ENCODE measurements at places on chromosomes 11 and 22.

DNA sequence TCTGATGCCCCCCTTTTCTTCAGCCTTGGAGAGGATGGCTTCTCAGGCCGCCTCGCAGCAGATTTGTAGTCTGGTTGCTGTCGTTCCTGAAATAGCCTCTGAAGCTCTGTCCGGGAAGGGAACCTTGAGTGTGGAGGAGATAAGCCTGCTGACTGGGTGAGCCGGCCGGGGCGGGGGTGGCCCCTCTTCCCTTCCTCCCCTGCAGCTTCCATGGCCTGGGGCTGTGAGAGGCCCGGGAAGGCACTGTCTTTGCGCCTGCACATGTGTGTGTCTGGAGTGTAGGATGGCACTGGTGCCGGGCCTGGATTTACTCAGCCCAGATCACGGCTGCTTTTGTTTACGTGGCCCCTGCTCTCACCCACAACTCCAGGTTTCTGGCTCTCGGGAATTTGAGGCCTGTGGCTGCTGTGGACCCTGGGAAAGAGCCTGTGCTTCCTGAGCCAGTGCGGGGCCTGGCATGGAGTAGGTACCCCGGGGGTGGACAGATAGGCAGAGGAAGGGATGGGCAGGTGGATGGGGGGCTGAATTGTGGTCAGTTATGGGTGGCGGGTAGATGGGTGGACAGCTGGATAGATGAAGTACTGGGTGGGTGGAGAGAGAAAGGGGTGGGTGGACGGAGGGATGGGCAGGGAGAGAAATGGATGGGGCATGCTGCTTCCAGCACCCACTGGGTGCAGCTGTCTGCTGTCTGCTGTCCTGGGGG, 16.6 kb downstream of the KCNQ1 start:
- no peak for DNase-seq

DNA sequence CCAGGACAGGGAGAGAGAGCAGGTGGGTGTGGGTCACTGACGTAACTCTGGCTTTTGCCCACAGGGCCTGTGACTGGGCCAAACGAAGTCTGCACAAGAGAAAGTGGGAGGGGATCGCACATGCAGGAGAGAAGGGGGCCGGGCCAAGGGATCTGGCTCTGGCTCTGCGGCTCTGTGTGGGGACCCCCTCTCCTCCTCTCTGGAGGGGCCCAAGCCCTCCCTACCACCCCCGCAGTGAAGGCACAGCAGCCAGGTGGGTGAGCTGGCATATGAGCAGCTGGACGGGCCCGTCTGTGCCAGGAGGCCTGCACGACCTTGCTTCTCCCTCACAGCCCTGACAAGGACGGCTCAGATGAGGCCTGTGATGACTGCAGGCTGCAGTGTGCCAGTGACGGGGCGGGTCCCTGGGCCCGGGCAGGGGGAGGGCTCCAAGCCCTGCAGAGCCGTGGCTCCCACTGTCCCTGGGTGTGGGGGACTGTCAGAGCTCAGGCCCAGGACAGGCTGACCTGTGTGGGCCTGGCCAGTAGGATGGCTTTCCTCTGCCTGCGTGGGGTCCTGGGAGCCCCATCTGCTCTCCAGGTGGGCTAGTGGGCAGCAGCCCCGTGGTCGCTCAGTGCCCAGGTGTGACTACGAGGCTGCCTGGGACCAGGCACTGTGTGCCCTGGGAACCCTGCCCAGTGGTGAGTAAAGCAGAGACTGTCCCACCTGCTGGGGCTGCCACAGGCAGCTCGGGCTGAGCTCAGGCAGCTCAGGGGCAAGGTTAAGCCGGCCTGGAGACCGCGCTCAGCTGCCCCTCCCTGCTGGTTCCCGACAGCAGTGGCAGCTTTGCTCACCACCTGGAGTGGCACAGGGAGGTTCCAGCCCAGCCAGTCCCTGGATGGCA, 22.2 kb downstream of the MRGPRG start:
- no peak for DNase-seq

DNA sequence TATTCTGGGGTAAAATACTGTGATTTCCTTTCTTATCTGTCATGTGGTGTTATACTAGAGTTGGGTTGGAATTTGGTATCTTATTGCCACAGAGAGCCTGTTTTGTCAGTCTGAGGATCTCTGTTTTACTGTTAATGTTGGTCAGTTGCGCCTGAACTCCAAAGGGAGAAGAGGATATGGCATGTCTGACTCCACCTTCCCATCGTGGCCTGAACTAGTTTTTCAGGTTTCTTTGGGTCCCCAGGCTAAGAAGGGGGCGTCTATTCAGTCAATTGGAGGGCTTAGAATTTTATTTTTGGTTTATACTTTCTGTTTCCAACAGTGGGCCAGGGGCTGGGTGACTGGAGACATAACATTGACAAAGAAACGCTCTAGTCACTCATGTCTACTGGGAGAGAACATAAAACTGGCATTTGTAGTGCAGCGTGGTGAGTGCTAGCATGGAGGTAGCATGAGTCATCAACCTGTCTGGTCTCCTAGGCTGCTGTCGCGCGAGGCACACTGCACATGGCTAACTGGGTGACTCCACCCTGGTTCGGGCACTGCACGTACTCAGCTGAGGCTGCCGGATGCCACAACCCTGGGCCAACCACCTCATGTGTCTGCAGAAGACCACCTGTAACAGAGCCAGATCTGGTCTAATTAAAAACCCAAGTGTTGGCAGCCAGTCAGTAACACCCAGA, 120.1 kb upstream of the OR9Q1 start:
- DNase-seq: peak; percentile 28

- DNase-seq: no peak
These were observed 34.5 kb upstream of the ETS1 start for GRCh38 chr11:128621601-128622501.

DNA sequence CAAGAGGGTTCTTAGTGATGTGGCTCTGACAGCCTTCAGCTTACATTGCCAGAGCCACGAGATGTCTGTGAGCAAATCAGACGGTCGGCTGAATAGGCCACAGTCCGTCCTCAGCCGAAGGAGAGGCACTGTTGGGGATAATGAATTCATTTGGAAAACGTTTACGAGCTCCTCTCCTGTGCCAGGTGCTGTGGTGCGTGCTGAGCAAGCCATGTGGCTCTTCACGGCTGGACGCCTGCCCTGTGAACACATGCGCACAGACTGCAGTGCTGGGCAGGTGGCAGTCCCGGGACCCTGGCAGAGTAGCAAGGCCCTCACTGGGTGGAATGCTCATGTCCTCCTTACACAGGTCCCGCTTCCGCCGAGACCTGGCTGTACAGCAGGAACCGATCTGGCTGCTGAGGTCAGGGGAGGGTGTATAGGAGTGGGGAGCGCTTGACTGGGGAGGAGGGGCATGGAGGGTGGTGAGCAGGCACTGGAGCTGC, 6.8 kb downstream of the TBC1D22A start:
- no peak for DNase-seq

GRCh38 chr11:130389335-130389935, 39.0 kb downstream of the ADAMTS8 start:
- peak; percentile 6 for DNase-seq

GRCh38 chr11:77374611-77375031, 73.1 kb upstream of the GDPD4 start:
- no peak for DNase-seq

DNA sequence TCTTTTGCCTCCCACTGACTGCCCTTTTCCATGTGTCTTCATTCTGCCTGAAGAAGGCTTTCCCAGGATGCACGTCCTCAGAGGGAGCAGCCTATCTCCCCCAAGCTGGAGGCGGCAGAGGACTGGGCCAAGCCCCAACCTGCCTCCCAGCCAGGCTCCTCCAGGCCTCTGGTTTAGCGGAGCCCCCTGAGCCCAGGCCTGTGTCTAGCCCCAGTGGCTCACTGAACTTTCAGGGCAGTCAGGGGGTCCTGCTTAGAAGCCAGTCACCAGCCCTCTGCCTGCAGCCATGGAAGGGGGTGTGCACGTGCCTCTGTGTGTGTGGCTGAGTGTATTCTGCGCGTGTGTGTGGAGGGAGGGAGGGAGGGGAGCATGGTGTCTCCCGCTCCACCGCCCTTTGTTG, 10.4 kb upstream of the GRK2 start:
- no peak for DNase-seq

DNA sequence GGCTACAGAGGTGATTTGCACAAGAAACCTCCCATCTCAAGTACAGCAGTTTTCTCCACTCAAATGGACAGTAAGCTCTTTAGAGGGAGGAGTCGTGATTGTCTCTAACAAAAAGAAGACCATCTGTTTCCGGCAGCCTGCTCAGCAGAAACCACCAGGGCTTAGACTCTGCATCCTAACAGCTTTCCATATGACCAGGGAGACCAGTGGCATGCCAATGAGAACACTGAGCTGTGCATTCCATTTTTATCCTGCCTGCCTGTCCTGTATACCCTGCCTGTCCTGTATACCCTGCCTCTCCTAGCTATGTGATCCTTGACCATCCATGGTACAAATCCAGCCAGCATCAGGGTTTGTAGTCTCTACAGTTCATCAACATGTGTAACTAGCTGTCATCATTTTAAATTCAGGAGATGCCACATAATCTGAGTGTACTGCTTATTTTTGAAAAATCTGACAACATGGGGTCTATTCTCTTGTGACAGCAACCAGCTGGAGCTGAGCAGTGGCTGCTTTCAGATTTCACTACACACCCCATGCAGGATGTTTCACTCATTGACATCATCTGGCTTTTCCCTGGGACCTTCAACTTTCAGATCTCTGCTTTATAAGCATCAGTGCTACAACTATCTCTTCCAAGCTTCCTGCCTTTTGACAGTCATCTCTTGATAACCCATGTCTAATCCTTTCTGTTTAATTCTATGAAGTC, 50.5 kb upstream of the POU2AF2 start:
- DNase-seq: no peak

DNA sequence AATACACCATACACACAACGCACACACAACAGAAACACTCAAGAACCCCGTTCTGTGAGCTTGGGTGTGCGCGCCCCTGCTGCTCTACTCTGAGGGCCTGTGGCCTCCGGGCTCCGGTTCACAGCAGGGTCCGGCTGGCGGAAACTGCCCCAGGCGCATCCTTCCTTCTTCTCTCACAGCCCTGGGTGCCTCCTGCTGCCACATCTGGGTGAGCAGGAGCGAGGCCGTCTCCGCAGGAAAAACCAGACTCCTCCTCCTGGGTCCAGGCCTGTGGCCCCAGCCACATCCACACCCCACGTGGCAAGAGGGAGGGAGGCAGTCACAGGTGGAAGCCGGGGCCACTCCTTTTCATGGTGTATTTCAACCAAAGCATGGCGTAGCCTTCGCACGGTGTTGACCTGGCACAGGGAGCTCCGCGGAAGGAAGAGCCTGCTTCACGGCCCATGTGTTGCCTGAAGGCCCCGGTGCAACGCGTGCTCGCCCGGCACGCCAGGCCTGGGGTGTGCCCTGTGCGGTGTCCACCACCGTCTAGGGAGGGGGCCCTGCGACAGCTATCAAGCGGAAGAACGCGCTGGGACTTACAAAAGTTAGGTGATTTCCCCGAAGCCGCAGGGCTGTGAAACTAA, 1502.7 kb downstream of the TBC1D22A start:
- DNase-seq: no peak

DNA sequence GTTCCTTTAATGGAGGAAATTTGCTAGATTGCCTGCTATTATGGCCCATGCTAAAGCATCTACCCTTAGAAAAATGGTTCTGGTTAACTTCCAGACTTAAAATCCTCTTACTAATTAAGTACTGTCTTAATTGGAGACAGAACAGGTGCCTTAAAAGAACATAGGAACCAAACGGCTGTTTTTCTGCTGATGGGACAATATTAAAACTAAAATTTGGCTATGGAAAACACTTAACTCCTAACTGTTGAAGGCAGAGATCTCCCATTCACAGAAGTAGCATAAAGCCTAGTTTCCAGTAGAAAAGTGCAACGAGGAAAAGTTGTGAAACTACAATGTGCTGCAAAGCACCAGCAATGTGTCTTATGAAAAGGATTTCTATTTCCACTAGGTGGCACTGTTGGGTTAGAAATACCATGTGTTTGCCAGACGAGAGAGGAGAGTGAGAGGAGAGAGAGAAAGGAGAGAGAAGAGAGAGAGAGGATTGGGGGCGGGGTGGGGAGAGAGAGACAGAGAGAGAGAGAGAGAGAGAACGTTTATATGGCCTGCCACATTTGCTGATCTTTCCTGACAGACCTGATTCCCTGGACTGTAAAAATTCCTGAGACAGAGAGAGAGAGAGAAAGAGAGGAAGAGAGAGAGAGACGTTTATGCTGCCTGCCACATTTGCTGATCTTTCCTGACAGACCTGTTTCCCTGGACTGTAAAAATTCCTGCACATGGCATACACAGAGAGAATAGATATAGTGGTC, 51.5 kb downstream of the FAM181B start:
- no peak for DNase-seq

DNA sequence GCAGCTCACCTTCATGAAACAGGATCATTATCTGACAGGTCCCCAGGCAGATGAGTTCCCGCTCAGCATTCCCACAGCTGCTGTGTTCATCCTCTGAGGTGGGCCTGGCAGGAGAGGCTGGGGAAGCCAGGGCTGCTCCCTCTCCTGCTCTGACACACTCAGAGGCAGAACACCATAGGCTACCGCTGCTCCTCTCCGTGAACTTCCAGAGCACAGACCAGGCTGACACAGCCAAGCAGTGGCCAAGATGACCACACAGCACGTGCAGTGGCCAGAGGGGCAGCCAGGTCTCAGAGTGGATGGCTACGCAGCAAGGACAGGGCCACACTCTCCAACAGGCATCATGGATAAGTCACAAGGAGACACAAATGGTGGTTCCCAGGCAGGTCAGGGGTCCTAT, 8.5 kb downstream of the PRODH start:
- no peak for DNase-seq

DNA sequence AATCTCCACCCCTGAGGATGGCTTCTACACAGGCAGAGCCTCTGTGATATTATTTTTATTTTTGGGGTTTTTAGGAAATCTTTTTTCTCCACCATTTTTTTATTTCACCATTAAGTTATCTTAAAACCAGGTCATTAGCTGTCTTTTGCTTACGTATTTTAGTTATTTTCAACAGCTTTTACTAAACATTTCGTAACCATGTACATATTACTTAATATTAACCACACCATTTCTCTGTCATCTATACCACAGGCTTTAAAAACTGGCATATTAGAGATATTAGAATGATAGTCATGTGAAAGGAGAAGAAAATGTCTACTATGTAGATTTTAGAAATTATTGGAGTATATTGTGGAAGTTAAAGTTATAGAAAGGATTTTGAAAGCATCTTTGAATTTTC, 37.4 kb downstream of the YAP1 start:
- no peak for DNase-seq

GRCh38 chr11:94762208-94762607, 5.9 kb upstream of the AMOTL1 start:
- no peak for DNase-seq

GRCh38 chr11:109586789-109587188, 164.8 kb downstream of the C11orf87 start:
- DNase-seq: no peak

DNA sequence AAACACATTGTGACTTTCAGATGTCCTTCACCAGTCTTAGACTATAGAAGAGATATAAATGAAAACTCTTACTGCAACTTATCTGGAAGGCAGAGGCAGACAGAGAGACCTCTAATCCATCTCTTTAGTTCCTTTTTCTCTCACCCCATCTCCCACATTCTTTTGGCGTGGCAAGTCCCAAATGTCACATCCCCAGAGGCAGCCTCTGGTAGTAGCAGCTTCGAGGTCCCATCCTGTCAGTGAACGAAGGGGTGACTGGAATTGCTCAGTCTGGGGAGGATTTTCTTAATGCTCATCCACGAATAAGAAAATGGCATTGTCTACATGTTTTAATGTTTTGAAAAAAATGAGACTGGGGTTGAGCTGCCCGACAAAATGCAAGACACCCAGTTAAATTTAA, 201.4 kb downstream of the GRIA4 start:
- DNase-seq: no peak

GRCh38 chr11:74684661-74685060, 46.6 kb downstream of the CHRDL2 start:
- DNase-seq: no peak

Data from stimulated activated CD8-positive, alpha-beta memory T cell treated with anti-CD3 and anti-CD28 coated beads, Interleukin-7, amount 100 ng/mL, for 4 hours (primary cell).